Endodermal cell (in vitro differentiated cells): ENCODE measurements at places on chromosomes 2 and 18. TPM values are rescaled to one million over a fixed set of nuclear protein-coding genes. Genes with fewer than 3 reads are reported as not detected.

- DNase-seq: no peak
Measured at GRCh38 chr2:231683292-231684235, 24.8 kb upstream of the PTMA start.

GRCh38 chr2:54618646-54619565 is 104.6 kb upstream of the EML6 start:
- no peak for DNase-seq

GRCh38 chr2:197857476-197858107 is 53.2 kb downstream of the PLCL1 start:
- no peak for DNase-seq

DNA sequence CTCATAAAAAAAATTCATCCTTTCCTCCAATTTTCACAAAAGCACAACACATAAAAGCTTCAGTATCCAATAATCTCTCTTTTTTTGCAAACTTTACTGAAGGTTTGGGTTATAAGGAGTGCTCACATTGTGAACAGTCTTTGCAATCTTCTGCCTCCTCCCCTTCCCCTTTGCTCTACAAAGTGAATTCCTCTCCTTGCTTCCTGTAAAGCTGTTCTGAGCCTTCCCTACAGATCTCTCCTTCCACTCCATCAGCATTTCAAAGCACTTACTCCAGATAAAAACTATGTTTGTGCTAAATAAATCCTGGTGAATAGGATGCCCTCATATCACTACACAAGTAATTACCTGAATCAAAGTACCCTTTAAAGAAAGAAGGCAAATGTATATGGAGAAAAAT is 4.6 kb upstream of the PDK1 start:
- no peak for DNase-seq

GRCh38 chr2:235756491-235756890 is 262.6 kb downstream of the AGAP1 start:
- peak; percentile 63 for DNase-seq

DNA sequence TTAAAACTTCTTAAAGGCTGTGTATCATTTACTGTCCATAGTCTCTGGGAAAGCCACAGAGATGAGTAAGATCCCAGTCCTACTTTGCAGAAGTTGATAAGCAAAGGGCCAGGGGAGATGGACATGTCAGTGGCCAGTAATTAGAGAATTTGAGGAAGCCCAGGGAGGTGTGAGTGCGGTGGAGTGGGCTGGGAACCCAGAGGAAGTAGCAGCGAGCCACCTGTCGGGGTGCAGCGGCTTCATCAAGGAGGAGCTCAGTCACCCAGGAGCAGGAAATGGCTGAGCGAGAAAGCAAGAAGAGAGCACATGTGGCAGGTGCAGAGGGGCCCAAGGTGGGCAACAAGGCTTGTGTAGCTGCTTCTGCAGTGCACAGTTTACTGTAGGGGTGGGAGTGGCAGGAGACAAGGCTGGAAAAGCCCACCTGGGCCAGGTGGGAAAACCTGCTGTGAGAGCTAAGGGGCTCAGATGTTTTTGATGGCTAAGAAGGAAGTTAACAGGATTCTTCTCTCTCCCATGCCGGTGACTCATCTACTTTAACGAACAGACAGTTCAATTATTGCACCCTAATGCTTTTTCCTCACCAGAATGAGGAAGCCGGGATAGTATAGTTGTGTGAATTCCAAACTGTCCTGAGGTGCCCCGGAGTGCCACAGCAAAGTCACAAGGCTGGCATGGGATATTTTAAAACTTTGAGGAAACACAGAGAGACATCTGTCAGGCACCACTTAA is 34.8 kb upstream of the MGAT5 start:
- peak; percentile 58 for DNase-seq

GRCh38 chr18:53567929-53568574 is 656.4 kb downstream of the MBD2 start:
- DNase-seq: peak; percentile 55

GRCh38 chr2:142165790-142166189 is 35.0 kb upstream of the LRP1B start:
- DNase-seq: peak; percentile 73

GRCh38 chr2:67258831-67259230 is 138.3 kb upstream of the ETAA1 start:
- no peak for DNase-seq

DNA sequence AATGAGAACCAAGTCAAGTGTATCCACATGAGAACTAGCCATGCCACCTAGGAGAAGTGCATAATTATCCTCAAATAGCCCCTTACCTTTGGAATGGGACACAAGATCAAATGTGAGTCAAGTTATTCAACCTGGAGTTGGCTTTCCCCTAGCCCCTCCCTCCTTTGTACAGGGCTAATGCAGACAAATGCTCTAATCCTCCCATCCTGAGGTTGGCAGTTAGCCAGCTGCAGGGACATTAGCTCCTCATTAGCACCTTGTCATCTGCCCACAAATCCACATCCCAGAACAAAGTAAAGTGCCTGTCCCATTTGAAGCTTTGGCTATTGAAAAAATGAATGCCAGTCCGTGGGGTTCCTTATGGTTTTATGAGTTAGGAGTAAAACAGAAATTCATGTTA is 294.1 kb upstream of the FANCL start:
- DNase-seq: peak; percentile 93

DNA sequence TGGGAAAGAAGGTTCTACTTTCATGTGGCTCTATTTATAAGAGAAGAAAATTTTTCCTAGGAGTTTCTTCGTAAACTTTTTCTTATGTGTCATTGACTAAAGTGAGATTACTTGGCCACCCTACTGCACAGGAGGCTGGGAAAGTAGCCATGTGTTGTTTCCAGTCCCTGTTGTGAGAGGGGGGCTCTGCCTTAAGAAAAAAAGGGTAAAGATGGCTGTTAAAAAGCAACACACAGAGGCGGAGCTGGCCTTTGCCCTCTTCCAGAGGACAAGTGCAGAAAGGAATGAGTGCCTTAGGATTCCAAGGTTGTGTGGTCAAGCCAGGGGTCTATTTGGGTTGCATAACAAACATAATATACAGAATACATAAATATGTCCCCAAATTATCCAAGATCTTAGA is 230.0 kb upstream of the CXCR4 start:
- no peak for DNase-seq

- DNase-seq: no peak
Measured at GRCh38 chr2:127661072-127661649, 14.2 kb downstream of the LIMS2 start.

GRCh38 chr2:216408426-216409290 is 3.6 kb upstream of the SMARCAL1 start:
- peak; percentile 71 for DNase-seq

GRCh38 chr18:79784965-79785770 is 12.6 kb upstream of the KCNG2 start:
- DNase-seq: no peak

DNA sequence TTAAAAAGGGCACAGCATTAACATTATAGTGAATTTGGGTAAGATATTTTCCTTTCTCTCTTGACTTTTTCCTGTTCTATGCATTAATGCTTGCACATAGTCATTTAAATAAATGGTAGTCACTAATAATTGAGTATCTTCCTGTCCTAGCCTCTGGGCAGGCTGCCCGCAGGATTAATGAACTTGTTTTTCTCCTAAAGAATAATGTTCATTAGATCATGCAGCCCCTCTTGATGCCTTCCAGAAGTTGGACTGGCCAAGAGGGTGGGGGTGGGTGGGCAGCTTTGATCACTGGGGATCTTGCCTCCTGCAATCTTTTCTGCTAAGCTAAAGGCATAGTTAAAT is 514.5 kb upstream of the CDH2 start:
- no peak for DNase-seq

DNA sequence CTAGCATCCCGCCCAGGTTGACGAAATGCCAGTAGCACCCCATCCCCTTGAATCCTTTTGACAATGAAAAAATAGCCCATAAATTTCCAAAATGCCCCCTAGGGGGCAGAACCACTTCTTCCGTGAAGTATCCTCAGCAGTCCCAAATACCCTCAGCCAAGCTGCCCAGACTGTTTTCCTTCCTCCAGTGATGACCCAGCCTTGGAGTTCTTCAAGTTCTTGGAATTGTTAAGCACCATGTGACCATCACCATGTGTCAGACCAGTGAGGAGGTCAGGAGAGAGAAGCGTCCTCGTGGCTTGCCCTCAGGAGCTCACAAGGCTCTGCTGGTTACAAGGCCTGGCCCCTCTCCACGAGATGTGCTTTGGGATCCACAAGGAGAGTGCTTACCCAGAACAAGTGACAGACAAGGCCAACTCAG is 1.4 kb upstream of the SLC23A3 start:
- DNase-seq: peak; percentile 80

DNA sequence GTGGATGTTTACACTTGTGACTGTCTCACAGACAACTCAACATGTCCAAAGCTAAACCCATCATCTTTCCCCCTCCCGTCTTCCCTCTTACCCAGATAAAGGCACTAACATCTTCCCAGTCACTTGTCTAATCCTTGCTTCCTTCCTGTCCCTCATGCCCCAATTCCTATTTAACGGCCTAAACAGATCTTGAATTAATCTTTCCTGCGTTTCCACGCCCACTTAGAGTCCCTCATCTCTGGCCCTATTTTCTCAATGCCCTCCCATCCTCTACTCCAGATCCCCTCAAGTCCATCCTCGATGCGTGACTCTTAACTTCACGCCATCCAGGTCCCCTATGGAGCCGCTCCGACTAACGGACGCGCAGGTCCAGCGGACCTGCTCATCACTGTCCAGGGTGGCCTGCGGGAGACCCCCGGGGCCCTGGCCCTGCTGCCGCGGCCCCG is 682 bp upstream of the SCLY start:
- no peak for DNase-seq

- peak; percentile 88 for DNase-seq
Measured at GRCh38 chr2:95314964-95315611, 17.9 kb downstream of the KCNIP3 start.

- no peak for DNase-seq
Measured at GRCh38 chr2:126940331-126940730, 41.6 kb downstream of the TEX51 start.

GRCh38 chr2:23545396-23545795 is 160.4 kb downstream of the KLHL29 start:
- DNase-seq: no peak

- DNase-seq: no peak
Measured at GRCh38 chr2:85878719-85879370, 9.9 kb downstream of the ST3GAL5 start.

GRCh38 chr2:214311031-214311533 is 99.8 kb upstream of the VWC2L start:
- peak; percentile 77 for DNase-seq

DNA sequence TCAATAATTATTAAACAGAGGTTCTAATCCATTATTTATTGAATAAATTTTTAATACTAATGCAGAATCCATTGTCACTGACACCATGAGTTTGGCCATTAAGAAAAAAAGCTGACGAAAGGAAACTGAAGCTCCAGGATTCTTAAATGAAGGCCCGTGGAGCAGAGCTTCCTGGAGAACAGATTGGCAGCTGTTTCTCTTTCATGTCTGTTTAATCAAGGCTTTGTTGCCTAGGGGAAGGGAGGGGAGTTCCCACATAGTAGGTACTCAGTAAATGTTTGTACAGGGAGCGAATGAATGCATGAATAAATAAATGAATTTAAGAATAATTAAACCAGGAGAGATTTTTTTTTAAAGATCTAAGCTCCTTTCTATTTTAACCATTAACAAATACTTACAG is 315.1 kb upstream of the KLHL29 start:
- no peak for DNase-seq

DNA sequence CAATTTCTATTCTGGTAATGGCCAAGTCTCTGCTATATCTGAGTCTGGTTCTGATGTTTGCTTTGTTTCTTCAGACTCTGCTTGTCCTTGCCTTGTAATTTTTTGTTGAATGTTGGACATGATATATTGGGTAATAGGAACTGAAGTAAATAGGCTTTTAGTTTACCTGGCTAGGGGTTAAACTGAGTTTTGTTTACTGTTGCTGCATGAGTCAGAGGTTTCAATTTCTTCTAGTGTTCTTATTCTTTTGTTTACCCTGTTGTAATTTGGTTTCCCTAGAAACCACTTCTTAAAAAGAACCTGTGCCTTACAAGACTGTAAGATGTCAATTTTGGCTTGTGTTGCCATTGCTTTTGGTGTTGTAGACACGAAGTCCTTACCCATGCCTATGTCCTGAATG is 285.0 kb upstream of the KCNH7 start:
- DNase-seq: no peak

GRCh38 chr2:212228743-212229171 is 309.8 kb downstream of the ERBB4 start:
- no peak for DNase-seq

- DNase-seq: no peak
Measured at GRCh38 chr2:138730497-138731030, 49.6 kb downstream of the NXPH2 start.

GRCh38 chr2:58896638-58897037 is 655.5 kb upstream of the FANCL start:
- DNase-seq: no peak

DNA sequence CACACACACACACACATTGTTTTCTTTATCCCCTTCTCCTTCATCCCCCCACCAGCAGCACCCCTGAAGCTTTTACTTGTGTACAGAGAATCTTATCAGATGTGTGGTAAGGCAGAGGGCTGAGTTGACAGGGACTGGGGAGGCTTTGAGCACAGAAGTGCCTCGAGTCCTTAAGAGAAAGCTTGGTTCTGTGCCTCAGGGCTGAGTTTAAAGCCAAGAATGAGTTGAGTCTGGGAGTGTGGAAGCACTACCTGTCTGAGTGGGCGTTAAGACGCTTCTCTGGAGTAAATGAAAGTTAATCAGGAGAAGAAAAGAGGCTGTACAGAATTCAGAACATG is 2.7 kb downstream of the ID2 start:
- peak; percentile 72 for DNase-seq

DNA sequence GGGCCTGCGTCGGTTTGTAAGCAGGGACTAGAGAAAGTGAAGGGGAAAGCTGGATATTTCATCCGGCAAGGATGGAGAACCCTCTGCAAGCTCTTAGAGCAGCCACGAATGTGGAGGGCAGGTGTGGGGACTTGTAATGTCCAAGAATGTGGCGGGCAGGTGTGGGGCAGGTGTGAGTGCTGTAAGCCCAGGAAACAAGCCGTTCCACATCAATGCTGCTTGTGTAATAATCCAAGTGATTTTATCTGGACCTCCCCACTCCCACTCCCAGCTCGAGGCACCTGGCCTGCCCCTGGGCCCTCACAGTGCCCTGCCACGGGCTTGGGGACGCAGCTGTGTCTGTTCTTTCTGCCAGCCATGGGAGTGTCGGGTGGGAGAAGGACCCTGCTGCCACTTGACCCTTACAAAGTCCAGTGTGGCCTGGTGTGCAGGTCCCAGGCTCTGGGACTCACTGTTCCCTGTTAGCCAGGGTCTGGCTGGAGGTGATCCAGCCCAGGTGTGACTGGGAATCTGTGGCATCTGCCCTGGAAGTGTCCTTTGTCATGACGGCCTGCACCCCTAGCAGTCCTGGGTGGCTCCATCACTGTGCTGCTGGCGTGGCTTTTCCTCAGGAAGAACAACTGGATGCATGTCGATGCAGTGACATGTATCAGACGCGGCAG is 42.8 kb downstream of the SOX11 start:
- no peak for DNase-seq

The C2orf66 gene
- total RNA-seq: 0.15 and 0.18 TPM in 2 replicates

The IL36B gene
- total RNA-seq: not detected in 3 replicates

The CLEC4F gene
- not detected in 2 replicates for total RNA-seq

The PCARE gene
- 0.09 and 0.11 TPM in 2 replicates for total RNA-seq

The ST3GAL5 gene
- 21.4 and 27.4 TPM in 2 replicates for total RNA-seq

The EPB41L3 gene
- 51.6 and 54.4 TPM in 2 replicates for total RNA-seq

The OTOS gene
- total RNA-seq: not detected in 3 replicates

The ABHD1 gene
- 0.73 to 1.1 TPM (median 1.0 TPM) in 3 replicates for total RNA-seq

The ACVR1C gene
- 0.68 to 0.95 TPM (median 0.69 TPM) in 3 replicates for total RNA-seq

The LYPD6 gene
- total RNA-seq: 6.3 and 6.7 TPM in 2 replicates

The TYW5 gene
- 14.5 and 16.3 TPM in 2 replicates for total RNA-seq
